Stimulated activated CD4-positive, alpha-beta T cell treated with anti-CD3 and anti-CD28 coated beads, TNF-alpha, amount 100 ng/mL, for 24 hours (primary cell): ENCODE measurements at places on chromosomes 12 and 14.

DNA sequence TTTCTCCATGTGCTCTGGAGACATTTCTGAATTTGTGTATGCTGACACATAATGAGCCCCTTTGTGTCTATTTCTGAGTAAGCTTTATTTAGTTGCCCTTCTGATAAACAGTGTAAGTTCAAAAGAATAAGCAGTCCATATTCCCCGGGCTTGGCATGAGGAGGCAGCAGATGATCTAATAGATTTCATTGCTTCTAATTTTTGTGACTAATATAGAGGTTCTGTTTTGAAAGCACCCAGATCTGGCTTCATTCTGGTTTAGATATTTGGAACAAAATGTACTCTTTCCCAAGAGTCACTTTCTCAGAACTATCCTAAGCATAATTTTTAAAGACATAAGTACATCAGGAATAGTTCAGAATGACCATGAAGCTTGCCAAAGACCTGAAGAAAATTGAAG, 290.9 kb downstream of the BTG1 start:
- no peak for DNase-seq

DNA sequence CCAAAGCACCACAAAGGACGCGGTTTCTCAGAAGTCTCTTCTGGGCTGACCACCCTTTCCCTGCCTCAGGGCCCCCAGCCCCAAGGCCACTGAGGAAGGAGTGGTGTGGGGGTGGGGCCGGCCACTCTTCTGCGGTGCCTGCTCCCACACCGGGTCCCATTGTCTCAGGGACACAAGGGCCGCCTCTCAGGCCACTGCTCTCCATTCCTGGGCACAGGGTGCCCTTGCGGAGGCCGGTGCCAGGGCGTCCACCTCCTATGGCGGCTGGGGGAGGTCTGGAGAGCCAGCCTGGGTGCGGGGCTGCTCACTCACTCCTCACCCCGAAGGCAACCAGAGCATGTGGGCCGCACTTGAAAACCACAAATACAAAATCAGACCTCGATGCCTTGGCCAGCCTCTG, 44.1 kb downstream of the PRIMA1 start:
- DNase-seq: no peak

- no peak for DNase-seq
Measured at GRCh38 chr12:49331380-49332222, 5.4 kb downstream of the C1QL4 start.

DNA sequence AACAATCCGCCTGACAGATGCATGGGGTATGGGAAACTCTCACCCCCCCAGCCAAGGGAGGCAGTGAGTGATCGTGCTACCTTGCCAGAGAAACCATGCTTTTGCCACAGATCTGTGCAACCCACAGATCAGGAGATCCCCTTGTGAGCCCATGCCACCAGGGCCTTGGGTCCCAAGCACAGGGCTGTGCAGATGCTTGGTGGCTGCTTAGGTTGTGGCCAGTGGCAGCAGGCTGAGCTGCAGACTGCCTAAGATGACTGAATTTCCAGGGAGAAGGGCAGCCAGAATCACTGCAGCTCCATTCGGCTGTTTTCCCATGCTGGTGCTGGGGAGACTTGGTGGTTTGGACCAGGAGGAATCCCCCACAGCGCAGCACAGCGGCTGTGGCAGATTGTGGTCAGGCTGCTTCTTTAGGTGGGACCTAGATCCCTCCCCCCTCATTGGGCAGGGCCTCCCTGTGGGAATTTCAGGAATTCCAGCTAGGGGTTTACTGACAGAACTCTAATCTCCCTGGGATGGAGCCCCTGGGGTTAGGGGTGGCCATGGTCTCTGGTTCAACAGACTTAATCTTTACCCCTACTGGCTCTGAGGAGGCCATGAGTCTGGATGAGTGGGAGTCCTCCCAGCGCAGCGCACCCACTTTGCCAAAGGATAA, 264.6 kb upstream of the DAAM1 start:
- DNase-seq: no peak

DNA sequence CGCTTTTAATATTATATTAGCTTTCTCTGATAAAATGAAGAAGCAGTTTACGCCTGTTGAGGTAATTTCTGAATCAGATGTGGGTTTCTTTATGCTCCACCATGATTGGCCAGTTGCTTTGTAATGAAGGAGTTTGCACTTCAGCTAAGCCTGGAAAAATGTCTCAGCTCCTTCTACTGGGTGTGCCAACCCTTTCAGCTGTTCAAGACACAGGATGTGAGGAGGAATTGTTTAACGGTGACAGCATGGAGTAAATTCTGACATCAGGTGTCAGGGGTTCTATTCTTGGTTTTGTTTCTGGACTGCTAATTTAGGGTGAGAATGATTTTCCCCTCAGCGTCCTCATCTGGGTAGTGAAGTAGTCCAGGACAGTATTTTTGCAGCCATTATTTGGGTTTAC, 43.5 kb downstream of the FLRT2 start:
- no peak for DNase-seq
